NCI-H774 (cell line): ENCODE measurements at places on chromosomes 11 and 22.

- DNase-seq, result no peak
These were observed at the start of gene GDPD4 for GRCh38 chr11:77301510-77301909. GDPD4 (minus strand) TSS chr11:77301686; CDS start chr11:77285137, 16,549 bp downstream.

DNA sequence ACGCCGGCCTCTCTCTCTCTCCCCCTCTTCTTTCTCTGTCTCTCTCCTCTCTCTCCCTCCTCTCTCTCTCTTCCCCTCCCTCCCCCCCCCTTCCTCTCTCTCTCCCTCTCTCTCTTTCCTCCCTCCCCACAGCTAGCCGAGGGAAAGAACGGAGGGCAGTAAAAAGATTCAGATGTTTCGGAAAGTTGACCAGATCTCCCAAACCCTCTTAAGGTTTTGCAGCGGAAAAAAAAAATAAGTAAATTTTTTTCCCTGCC is 195 bp upstream of the ALX4 start:
- DNase-seq, result no peak

DNA sequence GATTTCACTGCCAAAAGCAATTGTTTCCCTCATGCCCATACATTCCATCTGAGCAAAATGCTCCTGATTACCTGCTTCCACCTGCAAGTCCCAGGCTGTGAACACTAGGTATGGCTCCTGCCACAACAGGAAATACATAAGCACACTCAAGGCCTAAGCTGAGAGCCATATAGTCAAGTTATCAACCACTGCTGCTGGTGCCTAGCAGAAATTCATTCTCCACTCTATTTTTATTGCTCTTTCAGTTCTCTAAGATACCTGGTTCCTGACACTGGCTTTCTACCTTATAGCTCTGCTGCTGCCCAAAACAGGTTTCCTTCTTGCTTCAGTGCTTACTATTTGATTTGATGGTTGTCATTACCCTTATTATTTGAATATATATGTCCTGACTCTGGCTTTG is 31.6 kb downstream of the SLC36A4 start:
- DNase-seq, result no peak

DNA sequence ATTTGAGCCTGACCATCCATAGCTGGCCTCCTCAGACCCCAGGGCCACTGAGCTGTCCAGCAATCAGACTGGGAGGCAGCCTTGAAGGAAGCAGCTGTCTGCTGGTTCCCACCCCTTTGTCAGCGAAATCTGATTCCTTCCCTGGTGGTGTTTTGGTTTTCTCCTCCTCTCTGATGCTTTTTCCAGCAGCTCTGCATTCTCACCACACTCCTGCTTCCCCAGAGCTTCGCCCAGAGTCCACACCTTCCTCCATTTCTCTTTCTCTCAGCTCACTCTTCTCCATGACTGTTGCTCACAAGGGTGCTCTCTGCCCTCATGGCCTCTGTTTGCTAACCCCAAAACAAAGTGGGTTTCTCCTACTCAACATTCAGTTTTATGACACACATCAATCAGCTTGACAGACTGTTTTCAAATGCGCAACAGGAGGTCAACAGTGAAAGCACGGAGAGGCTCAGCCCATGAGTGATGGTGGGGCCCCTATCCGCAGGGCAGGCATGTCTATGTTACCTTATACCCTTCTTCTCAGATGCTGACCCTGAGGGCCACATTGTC is 130.6 kb upstream of the MTNR1B start:
- DNase-seq, result peak; percentile 17

DNA sequence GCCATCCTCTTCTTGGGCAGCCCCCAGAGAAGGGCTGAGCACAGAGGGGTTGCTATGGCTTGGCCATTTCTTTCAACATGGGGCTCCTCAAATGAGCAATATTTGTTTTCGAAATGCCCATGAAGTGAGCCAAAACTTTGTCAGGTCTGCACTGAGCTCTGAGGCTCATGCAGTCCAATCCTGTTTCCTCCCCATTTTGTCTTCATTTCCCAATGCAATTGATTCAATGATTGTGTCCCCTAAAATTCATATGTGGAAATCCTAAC is 60.6 kb upstream of the CD44 start:
- no peak for DNase-seq

DNA sequence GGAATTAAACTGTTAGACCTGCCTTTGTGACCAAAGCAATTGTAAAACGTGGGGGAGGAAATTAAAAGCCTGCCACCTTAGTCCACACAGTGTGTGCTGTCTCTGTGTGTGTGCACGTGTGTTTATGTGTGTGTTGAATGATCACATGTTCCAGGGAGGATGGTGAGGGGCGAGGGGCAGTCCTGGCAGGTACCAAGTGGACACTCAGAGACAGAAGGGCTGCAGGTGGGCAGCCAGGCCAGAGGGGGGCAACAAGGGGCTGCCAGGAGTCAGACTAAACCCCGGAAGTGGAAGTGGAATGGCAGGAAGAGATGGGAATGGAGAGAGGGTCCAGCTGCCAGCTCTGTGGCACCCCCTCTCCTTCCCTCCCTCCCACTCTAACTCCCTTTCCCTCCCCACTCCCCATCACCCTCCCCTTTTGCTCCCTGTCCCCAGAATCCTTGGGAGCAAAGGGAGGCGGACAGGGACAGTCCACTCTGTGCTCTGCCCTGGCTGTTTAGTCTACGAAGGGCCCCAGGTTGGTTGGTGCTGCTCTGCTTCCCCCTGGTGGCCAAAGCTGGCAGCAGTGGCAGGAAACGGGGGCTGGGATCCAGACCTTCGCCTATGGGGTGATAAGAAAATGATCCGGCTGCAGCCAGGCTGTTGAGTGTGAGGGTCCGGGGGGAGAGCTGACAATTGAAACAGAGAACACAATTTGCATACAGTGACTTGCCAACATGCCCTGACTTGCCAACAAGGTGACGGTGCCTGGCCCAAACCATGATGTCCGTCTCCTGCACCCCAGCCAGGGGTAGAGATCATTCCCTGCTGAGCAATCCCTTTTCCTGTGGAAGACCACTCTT is 24.4 kb downstream of the P2RY2 start:
- peak; percentile 70 for DNase-seq
